Hematopoietic multipotent progenitor cell treated with erythropoietin and hydrocortisone succinate and interleukin-3 and kit ligand, for 8 days (in vitro differentiated cells): ENCODE measurements at places on chromosomes 6 and 20.

- no peak for DNase-seq
Observed at GRCh38 chr6:14732844-14733757, 512.8 kb upstream of the JARID2 start.

DNA sequence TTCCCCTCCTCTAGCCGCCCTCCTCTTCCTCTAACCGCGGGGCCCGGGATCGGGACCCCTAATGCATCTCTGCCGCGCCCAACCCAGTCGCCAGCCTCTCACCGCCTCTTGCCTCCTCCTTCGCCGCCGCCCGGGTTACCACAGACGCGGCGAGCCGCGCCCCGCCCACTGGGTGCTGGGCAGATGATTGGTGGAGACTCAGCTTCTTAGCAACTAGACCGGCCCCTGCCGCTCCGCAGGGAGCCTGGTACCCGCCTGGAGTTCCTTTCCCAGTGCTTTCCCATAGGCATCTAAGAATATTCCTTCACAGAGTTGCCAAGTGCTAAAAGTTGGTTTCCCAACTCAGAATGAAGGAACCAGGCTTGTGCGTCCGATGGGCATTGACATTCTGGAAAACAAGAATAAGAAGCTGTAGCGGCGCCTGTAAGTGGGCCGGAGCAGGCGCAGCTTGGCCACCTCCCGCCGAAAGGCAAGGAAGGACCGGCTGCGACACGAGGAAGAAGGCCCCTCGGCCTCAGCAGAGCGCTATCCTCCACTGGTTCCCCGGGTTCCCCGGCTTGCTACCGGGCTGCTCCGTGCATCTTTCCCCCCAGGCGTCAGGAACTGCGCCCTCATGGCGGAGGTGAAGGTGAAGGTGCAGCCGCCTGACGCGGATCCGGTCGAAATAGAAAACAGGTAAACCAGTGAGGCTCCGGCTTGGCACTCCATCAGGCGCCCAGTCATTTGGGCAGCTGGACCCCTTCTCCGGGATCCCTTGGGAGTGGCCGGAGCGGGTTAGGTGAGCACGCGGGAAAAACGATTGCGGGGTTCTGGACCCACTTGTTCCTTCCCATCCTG lies at the start of the genes DZANK1 and POLR3F:
Gene DZANK1 (minus strand): TSS at position 137 of the 837 bp plus-strand sequence. CDS start 1,672 bp downstream, outside the sequence.
Gene POLR3F (plus strand): TSS at position 497 of the 837 bp plus-strand sequence. CDS start 117 bp downstream, at position 614.
- DNase-seq = peak; percentile 96

DNA sequence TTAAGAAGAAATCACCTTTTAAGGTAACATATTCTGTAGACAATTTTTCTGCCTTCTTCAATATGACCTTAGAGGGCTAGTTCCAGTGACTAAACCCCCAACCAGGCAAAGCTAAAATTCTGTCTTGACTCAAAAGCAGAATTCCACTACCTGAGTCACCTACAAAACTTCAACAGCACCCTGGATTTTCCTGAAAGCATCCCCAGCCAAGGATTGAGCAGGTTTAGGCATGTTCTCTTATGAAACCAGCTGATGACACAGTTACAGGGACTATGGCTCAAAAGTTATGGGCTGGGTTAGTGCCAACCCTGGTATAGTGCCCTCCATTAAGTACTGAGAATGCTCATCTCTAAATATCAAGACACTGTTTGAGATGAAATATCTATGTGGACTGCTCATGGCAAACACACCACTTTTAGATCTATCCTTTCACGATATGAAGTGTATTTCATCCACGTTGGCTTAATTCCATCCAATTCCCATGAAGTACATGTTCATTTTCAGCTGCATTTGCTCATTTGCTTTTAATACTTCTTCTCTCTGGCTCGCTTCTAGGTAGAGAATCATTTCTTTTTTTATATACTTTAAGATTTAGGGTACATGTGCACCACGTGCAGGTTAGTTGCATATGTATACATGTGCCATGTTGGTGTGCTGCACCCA lies 53.6 kb upstream of the TNFAIP3 start:
- DNase-seq = no peak

- no peak for DNase-seq
Observed at GRCh38 chr6:41187924-41188886, 12.7 kb downstream of the TREML2 start.

DNA sequence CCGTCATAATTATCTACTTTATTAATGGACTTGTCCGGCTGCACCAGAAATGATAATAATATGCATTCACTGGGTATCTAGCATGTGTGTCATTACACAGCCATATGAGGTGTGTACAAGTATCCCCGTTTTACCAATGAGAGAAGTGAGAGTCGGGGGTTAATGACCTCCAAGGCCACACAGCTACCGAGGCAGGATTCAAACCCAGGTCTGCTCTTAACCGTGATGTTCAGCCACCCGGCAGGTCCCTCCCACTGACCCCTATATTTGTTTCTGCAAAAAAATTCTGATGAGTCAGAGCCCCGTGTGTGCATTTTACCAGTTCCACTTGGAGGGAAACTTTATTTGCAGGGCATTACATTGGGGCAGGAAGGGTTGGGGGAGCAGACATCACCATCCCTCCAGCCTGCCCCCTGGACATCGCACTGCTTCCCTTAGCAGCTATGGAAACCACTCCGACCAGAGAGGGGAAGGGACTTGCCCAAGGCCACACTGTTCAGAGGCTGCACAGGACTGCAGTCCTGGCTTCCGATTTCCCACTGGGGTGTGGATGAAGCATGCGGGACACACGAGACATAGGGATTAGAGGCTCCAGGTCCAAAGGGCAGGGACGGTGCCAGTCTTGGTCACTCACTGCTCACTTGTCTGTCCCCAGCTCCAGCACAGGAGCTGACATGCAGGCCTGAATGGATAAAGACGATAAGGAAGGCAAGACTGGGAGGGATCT lies 10.1 kb upstream of the SRC start:
- no peak for DNase-seq

DNA sequence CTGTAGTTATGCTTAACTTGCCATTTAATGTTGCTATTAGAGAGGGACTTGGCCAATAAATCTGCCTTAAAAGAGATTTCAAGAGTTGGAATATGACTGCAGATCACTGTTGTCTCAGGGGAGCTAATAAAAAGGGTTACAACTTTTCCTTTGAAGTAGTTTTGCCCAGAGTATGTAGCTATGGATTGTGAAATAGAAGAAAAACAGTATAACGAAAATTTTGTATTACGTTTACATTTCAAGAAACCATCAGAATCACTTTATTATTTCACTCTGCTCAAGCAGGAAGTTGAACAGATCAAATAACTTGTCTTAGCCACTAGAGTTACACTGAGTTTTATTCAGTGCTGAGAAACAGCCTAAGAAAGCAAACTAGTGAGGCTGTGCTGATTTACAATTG lies 3.0 kb upstream of the ZSCAN26 start:
- no peak for DNase-seq
